GM06990 (cell line): ENCODE measurements at places on chromosomes 4 and X.
A peak's percentile ranks its signal among the peaks of the same experiment; 100 is the strongest.

GRCh38 chr4:41644915-41645295, 103.6 kb downstream of the PHOX2B start:
- no peak for DNase-seq

GRCh38 chr4:59086410-59086809, 1976.2 kb upstream of the IGFBP7 start:
- DNase-seq = no peak

GRCh38 chr4:173415885-173416653, 17.2 kb upstream of the SCRG1 start:
- DNase-seq = no peak

GRCh38 chr4:184854673-184855072, 28.9 kb upstream of the ACSL1 start:
- DNase-seq = peak; percentile 53

- DNase-seq = no peak
Measured at GRCh38 chrX:149950681-149951080, 12.4 kb upstream of the EOLA2 start.

GRCh38 chr4:126807132-126807531, 825.6 kb upstream of the INTU start:
- DNase-seq = no peak

DNA sequence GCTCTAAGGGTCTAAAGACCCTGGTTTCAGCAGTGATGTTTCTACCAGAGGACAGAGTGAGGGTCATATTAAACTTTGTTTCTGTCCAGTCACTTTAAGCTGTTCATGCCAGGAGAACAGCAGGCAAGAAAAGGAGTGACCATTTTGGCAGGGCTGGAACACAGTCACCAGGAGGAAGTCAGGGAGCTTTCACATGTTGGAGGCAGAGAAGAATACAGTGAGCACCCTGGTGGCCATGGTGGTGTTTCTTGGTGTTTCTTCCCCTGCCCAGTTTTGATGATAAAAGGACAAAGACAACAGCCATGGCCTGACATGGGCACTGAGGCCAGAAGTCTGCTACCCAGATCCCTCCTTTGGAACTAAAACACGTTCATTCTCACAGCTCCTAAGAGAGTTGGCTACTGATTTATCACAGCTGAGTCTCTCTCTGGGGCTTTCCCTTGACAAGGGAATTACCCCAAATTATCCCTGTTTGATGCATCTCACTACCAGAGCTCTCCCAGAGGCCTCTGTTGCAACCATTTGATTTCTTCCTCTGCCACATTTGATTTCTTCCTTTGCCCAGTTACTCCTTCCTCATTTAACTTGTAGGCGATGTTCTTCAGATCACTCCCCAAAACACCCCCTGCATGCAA, 106.4 kb upstream of the NWD2 start:
- no peak for DNase-seq

DNA sequence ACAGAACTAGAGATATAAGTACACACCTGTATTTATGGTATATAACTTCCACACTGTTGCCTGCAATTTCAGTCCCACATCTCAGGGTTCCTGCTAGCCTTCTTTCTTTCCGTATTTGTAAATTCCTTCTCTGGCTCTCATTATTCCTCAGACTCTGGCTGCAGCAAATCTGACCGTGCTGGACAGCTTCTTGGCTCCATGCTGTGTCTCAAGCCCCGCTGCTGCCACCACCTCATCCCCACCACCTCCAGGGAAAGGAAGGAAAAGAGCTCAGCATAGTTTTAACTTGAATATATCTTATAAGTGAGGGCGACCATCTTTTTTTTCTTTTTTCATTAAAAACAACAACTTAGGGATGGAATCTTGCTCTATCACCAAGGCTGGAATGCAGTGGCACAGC, 155.6 kb upstream of the CXCL13 start:
- no peak for DNase-seq

- no peak for DNase-seq
Measured at GRCh38 chr4:81676537-81676936, 204.8 kb upstream of the RASGEF1B start.

- DNase-seq = no peak
Measured at GRCh38 chrX:24229976-24230375, 80.4 kb downstream of the ZFX start.

- DNase-seq = peak; percentile 88
Measured at GRCh38 chrX:129772796-129773431, 6.8 kb upstream of the SASH3 start.

- no peak for DNase-seq
Measured at GRCh38 chrX:10922835-10923234, 188.3 kb upstream of the HCCS start.

DNA sequence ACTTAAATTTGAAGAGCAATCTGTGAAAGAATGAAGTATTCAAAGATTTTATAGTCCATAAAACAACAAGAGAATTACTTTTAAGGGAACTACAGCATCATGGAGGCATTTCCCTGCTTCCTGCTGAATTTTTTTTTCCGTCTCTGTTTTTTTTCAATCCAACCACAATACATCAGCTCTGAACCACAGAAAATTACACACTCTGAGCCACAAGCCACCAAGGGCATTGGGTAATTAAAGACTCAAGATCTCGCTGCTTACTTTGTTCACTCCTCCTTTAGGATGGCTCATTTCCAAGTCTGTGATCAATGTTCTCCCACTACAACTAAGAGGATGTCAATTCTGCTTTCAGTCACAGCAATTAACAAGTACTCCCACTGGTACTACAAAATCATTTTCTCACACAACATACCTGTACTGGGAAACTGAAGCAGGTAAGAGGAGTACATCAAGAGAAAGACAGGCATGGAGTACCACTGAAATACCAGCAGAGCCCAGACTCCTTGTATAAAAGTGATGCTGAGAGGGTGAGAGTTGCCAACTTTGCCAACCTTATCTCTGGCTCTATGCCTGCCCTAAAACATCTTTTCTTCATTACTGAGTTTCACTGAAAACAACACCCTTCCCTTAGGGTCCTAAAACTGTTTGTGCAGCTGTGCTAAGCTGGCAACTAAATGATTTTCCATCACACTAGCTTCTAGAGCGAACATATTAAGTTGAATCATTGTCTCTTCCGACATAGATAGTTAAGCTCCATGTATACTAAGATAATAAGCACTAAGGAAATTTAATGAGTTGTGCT, 105.8 kb upstream of the MAGEB18 start:
- no peak for DNase-seq

DNA sequence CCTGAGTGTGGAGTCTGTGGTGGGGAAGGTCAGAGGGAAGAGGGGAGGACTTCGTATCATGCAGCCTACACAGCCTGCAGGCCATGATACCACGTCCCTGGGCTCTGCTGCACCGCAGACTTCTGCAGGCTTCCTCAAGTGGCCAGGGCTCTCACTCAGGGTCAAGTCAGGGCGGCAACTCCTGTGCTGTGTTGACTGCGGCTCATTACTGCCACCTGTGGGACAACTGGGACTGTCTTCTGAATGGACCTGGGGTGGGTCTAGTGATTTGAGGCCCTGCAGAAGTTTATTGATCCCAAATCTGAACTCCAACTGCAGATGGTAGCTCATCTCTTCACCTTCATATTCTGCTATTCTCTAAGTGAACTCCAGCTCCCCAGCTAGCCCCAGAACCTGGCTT, 167.1 kb downstream of the NSUN7 start:
- no peak for DNase-seq
